ENCODE measurements at places on chromosomes 2 and 18. TPM values are rescaled to one million over a fixed set of nuclear protein-coding genes. Genes with fewer than 3 reads are reported as not detected.

The CAVIN2 gene
- 1.7 TPM for total RNA-seq

The GULP1 gene
- total RNA-seq, result 62.7 TPM

The RMND5A gene
- total RNA-seq, result 55.6 TPM

The CENPA gene
- total RNA-seq, result not detected

The PTH2R gene
- total RNA-seq, result 0.48 TPM

The FN1 gene
- 78.0 TPM for total RNA-seq

The PLA2R1 gene
- 4.0 TPM for total RNA-seq

The CPLX4 gene
- 0.24 TPM for total RNA-seq

The BOLL gene
- not detected for total RNA-seq

All from tracheal epithelial cell (primary cell).